ENCODE measurements at places on chromosomes 5 and 9.

GRCh38 chr5:141694479-141694878 is 12.4 kb upstream of the ARAP3 start:
- DNase-seq, result no peak

DNA sequence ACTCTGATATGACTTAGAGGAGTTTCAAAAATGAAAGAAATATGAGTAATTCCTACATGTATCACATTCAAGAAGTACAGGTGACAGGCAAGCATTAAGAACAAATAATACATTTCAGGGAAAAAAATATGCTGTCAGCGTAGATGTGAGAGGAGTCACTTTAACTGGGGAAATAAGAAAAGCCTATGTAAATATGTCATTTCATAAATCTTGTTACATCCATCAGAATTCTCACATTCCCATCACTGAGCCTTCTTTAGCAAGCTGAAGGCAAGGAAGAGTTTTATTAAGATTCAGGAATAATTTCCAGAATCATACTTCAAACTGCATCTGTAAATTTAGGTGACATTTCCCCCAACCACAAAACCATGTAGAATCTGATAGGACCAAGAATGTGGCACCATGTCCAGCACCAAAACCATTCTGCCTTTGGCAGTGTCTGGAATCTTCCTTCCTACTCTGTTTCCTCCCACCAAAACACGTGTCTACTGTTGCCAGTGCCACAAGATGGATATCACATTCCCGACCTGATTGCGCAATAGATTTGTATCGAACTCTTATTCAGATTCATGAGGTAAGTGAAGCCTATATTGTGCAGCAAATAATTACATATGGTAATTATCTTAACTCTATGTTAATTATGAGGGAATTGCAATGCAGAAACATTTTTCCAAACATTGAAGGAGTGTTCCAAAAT is 690.9 kb downstream of the ISL1 start:
- DNase-seq, result no peak

- no peak for DNase-seq
These were observed 74.9 kb upstream of the RFX3 start for GRCh38 chr9:3600672-3601071.

DNA sequence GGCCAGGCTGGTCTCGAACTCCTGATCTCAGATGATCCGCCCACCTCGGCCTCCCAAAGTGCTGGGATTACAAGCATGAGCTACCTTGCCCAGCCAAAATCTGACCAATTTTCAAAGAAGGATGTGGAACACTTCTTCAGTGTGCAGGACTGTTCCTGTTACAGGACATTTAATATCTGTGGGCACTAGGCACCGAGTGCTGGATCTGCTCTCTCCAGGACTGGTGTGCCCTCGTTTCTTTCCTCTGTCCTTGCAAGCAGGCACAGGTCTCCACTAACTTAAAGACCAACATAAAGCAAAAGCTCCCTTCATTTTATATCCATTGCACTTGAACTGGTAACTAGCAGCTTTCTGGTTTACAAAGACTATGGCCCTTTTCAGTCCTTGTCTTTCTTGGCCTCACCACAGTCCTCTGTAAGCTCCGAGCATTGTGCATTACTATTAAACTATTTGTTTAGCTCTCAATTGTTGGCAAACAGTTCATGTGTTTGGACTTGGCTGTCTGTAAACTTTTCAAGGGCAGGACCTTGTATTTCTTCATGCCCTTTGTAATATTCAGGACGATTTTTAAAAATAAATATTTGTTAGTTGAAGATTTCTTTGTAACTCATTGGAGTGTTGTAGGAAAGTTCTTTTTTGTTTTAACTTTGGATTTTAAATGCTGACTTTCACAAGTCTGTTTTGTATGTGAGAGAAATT is 37.3 kb downstream of the ARHGEF28 start:
- no peak for DNase-seq

- no peak for DNase-seq
These were observed 201.5 kb downstream of the FRMD3 start for GRCh38 chr9:83336706-83337105.

DNA sequence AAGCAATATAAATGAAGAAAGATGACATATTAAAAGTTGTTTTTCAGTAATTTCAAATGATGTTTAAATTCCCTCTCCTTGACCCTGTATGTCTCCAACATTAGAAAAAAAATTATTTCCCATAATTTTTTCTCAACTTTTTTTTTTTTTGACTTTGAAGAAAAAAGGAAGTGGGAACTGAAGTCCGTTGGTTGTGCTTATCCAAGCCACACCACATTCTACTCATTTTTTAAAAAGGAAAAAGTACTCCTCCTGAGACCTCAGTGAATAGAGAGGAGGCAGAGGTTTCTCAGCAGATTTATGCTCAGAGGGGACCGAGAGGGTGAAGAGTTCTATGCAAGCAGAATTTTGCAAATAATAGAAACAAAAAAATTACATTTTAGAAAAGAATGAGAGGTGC is 123.3 kb downstream of the PCSK5 start:
- DNase-seq, result no peak

- no peak for DNase-seq
These were observed 1252.5 kb downstream of the EFNA5 start for GRCh38 chr5:106418196-106418595.

DNA sequence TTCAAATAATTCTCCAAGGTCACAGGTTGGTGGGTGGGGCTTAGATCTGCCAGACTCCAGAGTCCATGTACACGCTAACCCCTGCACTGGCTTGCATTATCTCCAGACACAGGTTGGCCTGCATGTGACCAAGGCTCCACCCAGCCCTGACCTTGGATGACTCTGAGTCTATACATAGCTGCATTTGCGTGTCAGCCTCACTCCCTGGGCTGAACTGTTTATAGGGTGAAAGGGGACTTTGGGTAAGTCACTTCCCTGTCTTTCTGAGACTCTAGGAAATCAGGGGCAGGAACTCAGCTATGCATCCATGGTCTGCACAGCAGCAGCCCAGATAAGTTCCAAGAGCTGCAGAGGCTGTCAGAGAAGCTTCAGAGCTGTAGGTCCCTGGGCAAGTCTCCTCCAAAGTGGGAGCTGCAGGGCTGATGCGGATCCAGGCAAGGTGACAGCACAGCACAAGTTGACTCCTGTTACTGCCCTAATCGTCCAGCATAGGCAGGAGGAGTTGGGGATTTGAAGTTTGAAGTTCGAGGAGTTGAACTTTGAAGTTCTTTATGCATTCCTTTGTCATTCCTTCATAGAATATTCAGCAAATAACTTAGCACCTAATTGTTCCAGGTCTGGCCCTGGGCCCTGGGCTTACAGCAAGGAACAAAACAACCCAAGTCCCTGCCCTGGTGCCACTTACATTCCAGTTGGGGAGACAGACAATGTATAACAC is 53.4 kb downstream of the SLC22A5 start:
- peak; percentile 28 for DNase-seq

- no peak for DNase-seq
These were observed 69.2 kb upstream of the CTNND2 start for GRCh38 chr5:11973469-11973868.

DNA sequence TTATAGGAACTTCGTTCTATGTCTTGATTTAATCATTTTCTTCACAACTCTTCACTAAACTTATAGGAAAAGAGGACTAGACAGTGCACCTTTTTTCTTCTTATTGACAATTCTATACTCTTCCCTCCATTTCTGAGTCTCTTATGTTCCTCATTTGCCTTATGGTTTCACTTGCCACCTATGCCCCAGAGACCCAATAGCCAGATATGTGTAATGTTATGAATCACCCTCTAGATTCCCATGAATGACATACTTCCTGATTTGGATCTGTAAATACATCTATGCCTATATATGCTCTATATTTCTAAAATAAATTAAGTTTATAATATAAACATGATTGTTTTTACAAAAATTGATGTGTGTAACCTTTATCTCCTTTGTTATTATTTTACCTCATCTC is 514.1 kb upstream of the MEF2C start:
- no peak for DNase-seq

DNA sequence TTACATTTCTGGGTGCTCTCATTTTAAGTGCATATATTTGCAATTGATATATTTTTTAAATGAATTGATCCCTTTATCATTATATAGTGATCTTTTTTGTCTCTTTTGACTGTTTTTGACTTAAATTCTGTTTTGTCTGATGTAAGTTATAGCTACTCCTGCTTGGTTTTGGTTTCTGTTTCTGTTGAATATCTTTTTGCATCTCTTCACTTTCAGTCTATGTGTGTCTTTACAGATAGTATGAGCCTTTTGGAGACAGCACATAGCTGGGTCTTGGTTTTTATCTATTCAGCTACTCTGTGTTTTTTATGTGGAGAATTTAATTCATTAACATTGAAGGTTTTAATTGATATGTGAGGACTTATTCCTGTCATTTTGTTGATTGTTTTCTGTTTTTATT is 311.3 kb downstream of the SPATA31D1 start:
- no peak for DNase-seq

DNA sequence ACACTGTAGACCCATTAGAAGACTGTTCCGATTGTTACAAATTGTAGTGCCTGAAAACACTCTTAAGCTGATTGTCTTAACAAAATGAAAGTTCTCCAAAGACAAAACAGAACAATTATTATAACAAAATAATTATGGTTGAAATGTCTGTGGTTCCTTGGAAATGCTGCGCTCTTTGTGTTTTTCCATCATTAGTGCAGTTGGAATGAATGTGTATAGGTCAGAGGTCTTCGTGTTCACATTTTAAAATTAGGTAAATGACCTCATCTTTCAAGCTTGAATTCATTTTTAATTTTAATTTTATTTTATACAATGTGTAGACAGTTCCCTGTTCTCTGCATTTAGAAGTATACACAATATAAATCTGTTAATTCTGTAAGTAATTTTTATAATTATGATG is 56.7 kb upstream of the NXNL2 start:
- DNase-seq, result no peak

DNA sequence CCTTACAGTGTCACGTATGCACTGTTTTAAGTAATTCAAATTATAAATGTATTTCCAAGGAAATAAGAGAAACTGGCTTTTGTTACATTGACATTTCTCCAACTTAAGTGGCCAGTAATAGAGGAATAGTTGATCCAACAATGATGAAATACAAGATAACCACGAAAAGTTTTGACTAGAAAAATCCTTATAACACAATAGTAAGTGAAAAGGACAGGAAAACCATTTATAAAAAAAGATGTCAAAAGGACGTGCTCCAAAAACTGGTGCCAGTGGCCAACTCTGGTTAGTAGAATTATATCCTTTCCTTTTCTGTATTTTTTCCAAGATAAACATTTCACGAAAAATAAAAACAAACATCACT is 210.9 kb downstream of the GAPVD1 start:
- DNase-seq, result no peak

- peak; percentile 61 for DNase-seq
These were observed at the start of gene CCDC69 for GRCh38 chr5:151223447-151224264. Gene CCDC69, minus strand, starts transcription at chr5:151224092. Its CDS starts 122 bp downstream, at chr5:151223970.

GRCh38 chr5:35338157-35338453 is 107.8 kb upstream of the PRLR start:
- DNase-seq, result no peak

GRCh38 chr9:126752376-126752775 is 52.5 kb upstream of the ZBTB43 start:
- no peak for DNase-seq

GRCh38 chr5:10712574-10713366 is 48.3 kb downstream of the DAP start:
- no peak for DNase-seq

DNA sequence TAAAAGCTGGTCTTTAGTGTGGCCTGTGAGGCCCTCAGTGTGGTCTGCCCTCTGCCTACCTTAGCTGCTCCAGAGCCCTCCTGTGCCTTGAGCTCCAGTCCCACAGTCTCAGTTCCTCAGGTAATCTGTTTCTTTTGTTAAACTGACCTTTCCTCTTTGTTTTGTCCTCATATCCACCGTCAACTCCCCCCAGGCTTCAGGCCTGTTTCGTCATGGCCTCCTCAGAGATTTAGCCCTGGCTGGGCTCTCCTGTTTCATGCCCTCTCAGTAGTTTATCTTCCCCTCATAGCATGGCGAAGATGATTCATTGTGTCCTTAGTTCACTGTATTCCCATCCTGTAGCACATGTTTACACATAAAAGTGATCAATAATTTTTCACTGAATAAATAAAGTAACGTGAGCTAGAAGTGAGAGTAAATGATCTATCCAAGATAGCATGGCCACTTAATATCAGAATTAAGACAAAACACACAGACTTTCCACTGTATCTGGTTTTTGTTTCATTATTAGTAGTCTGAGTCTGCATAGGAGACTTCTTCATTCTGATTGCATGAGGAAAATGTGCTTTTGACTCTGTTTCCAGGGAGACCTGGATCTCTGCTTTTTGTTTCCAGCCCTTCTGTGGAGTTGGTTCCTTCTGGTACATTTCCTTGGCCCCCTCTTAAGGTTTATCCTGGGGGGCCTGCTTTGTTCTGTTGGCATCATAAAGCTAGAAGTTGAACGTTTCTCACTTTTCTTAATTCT is 70.5 kb downstream of the SNX24 start:
- no peak for DNase-seq

- no peak for DNase-seq
These were observed 61.4 kb downstream of the C9orf50 start for GRCh38 chr9:129559506-129559881.

- no peak for DNase-seq
These were observed 97.3 kb downstream of the PLCXD3 start for GRCh38 chr5:41413074-41413473.

- DNase-seq, result no peak
These were observed 7.9 kb upstream of the KCNMB1 start for GRCh38 chr5:170397059-170397458.

GRCh38 chr9:8730618-8731017 is 931.0 kb upstream of the DMAC1 start:
- DNase-seq, result no peak

DNA sequence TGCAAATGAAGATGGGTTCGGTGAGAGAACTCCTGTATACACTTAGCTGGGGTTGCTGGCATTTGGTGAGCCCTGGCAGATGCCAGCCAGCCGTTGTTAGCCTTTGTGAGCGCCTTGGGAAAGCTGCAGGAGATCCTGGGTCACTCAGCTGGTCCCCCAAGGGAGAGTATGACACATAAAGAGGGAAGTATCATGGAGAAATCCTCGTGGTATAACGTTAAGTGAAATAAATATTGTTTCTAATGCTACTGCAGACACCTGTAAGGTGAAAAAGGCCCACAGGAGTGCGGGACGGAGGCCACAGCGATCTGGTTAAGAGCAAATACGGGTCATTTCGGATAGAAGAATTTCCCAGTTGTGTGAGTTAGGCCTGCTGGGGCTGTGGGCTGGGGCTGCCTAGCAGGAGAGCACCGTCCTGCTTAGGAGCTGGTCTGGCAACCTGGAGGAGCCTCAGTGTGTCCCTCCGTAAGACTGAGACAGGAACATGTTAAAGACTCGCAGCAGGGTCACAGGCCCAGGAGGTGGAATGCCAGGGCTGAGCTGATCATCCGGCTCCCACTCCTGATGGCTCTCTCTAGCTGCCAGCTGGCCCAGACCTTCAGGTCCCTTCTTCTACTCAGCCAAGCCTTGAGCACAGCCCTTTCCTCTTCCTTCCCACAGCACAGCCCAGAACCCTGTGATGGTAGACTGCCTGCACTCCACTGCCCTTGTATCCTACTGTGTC is 4.9 kb downstream of the NKX2-5 start:
- DNase-seq, result no peak

Measured in CD4-positive, alpha-beta T cell treated with Interleukin-10 for 1 hour (primary cell).